Hindlimb muscle (tissue), 1 donor: ENCODE measurements at places on chromosomes 7 and 10. TPM values are rescaled to one million over a fixed set of nuclear protein-coding genes. Genes with fewer than 3 reads are reported as not detected.

Gene ADAM12
- 18.6 TPM for polyA plus RNA-seq

Gene SFXN3
- 20.3 TPM for polyA plus RNA-seq

Gene NUTM2B
- 1.6 TPM for polyA plus RNA-seq

Gene MPP7
- 2.3 TPM for polyA plus RNA-seq

Gene TLL2
- 0.72 TPM for polyA plus RNA-seq

Gene RBP3
- 0.12 TPM for polyA plus RNA-seq

Gene OR2A5
- not detected for polyA plus RNA-seq

Gene AKR1C1
- polyA plus RNA-seq = 8.4 TPM

- no peak for DNase-seq
Observed at GRCh38 chr7:30894866-30895605, 16.6 kb upstream of the AQP1 start.

DNA sequence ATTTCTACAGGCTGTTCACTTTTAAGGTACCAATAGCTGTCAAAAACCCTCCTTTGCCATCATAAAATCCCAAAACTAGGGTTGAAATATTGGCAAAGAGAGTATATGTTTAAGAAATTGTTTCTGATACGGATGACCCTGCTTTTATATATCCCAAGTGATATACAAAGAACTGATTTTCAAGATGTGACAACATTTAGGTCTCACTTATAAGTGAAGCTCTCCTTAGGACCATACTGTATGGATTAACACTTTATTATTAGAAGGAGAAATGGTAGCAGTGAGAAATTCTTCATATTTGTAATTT, 11.0 kb upstream of the CRPPA start:
- no peak for DNase-seq

GRCh38 chr10:61669849-61670248, 7.1 kb downstream of the CABCOCO1 start:
- no peak for DNase-seq

DNA sequence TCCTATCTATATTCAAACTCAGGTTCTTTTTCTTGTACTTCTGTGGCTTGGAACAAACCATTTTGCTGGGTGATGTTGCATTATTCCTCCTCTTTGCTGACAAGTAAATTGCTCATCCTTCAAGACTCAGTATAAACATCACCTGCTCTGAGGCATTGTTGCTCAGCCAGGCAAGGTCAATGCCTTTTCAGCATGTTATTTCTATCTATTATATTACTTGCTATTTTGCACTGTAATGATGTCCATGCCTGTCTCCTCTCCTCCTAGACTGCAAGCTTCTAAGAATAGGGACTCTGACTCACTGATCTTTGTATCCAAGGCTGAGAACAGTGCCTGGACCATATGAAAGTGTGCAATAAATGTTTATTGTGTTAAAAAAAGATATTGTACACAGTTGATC, 293.8 kb downstream of the RNLS start:
- no peak for DNase-seq

DNA sequence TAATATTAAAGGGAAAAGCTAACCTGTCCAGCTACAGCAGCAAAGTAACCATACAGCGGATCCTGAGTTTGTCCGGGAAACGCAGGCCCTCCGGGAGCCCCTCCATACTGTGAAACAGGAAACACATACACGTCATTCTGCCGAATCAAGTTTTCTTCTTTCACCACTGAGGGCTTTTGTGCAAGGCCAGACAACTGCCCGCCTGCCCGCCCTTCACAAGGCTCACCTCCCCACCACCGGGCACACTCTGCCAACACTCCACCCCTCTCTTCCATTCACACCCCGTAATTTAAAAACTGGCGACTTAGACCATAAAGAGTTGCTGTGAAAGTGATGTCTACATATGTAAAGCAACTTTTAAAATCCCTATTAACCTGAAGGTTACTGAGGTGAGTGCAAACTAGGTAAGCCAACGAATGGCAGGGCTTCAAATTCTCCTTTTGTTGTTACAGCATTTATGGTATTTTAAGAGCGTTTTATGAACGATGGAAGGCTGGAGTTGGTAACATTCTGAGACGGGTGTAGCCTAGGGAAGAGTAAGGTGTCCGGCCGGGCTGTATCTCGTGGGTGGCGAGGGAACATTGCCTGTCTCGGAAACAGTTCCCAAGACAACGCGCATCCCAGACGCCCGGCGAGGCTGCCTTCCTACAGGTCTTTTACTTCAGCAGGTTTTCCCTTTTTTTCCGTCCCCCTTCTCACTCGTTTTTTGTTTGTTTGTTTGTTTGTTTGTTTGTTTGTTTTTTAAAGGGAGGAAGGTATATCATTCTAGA, 817 bp downstream of the SRI start:
- peak; percentile 61 for DNase-seq

- DNase-seq = peak; percentile 66
Observed at GRCh38 chr7:43112941-43113621, 634 bp downstream of the HECW1 start.

DNA sequence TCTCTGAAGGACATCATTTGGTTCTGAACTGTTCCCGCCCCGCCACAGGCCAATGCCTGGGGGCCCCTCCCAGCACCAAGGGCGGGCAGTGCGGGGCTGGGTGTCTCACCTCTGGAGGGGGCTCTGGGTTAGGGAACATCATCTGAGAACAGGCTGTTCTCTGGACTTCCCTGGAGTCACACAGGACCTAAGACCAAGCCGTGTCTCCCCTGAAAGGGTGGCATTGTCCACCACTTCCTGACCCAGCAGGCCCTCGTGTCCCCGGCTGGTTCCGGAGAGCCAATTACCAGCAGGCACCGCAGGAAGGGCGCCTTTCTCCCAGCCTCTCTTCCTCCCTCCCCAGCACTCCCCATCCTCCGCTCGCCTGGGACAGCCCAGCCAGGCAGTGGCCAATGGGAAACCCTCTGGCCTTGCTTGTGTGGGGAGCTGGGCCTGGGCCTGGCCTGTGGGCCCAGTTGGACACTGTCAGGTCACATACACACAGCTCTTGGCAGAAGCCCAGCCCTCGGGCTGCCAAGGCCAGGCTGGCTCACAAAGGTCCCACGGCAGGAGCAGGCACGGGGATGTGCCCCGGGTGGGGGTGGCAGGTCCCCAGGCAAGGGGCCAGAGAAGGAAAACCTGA, 119.5 kb downstream of the SPDYE5 start:
- peak; percentile 21 for DNase-seq

DNA sequence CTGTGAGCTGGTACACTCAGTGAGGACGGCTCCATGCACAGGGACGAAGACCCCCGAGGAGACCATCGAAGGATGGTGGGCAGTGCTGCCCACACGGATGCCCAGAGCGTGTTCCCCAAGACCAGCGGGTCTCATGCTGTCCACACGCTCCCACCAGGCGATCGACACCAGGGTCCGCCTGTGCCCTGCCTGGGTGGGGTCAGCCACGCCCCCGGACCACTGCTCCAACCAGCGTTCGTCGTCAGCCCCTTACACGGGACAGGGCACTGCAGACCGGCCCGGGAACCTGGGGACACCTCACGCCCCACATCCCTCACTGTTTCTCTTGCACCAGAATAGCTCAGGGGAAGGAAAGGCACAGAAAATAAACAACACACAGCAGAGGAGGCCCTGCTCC, 223.5 kb downstream of the DNAJB6 start:
- DNase-seq = no peak

DNA sequence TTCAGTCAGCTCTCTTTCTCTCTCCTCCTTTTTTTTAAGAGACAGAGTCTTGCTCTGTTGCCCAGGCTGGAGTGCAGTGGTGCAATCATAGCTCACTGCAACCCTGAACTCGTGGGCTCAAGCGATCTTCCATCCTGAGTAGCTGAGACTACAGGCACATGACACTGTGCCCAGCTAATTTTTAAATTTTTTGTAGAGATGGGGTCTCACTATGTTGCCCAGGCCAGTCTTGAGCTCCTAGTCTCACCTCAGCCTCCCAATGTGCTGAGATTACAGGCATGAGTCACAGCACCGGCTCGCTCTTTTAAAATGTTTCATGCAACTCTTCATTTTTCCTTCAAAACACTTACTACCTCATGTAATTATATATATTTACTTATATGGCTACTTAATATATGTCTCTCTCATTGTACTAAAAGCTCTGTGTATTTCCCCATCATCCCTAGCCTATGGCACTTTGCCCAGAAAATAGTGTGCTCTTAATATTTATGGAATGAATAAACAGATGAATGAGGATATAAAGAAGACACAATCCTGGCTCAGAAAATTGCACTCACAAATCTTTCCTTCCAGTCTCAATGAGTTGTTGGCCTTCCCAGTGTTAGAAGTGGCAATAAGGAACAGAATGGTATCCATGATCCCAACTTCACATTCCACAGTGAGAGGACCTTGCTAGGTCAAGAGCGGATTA, 33.9 kb downstream of the EBLN1 start:
- peak; percentile 6 for DNase-seq

DNA sequence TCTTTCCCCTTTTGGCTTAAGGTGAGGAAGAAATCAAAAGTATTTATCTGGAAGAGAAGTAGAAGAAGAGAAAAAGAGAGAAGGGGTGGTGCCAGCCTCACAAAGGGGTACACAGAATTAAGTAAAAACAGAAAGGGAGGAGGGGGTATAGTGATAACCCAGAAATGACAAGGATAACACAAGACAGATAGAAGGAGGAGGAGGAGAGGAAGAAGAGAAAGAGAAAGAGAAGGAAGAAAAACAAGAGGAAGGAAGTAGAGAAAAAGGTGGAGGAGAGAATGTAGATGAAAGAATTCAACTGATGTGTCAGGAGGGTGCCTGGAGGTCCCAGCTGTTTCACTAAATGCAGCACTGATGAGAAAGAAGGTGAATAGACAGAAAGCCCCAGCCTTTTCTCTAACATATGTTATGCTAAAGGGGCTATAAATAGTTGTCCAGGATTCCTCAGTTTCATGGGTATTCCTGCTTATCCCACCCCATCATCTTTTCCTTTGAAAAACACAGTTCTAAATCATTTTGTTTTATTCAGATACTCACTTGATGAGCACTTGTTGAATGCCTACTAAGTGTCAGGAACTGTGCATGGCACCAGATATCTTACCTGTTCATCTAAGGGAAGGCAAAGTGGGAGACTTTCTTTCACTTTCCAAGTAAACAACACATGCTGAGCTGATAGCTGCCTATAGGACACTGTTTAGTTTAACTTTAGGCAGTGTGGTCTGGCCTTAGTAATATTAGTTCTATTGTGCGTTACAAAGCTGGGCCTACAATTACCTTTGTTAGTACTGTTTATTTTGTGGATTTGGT, 8.0 kb downstream of the SEMA3E start:
- no peak for DNase-seq

- DNase-seq = no peak
Observed at GRCh38 chr7:124413029-124413428, 352.6 kb downstream of the GPR37 start.
